Stimulated activated naive CD4-positive, alpha-beta T cell (primary cell): ENCODE measurements at places on chromosomes 3 and 15.

DNA sequence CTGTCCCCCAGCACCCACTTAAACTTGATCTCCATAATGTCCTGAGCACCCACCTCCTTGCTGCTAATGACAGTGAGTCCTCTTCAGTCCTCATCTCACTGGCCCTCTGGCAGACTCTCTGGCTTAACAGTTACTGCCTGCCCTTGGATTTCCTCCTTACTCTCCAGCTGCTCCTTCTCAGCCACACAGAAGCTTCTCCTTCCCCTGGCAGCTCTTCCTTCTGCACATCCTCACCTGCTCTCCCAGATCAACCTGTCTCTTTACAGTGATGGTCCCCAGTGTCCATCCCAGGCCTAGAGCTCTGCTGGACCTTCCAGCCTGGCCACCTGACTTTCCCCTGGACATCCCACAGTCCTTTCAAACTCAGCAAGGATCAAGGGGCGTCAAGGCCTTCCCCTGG lies 47.4 kb upstream of the SMAD3 start:
- DNase-seq, result no peak

DNA sequence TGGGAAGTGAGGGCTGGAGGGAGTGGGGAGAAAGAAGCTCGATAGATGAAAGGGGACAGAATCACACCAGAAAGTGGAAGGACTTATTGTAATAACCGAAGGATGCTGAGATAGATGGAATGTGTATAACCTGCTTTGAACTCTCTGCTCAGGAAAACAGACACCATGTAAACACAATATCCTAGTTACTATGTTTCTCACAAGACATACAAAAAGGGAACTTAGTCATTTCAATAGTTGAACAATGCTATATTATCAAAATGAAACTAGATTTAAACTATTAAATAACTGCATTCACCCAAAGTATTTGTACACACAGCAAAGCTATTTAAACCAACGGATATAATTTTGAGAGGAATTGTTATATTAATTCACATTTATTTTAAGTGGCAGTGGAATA lies 108.3 kb upstream of the GADL1 start:
- DNase-seq, result no peak

GRCh38 chr3:126013751-126014156 lies 44.8 kb downstream of the ROPN1B start:
- DNase-seq, result no peak

GRCh38 chr15:35973029-35973428 lies 427.1 kb upstream of the DPH6 start:
- DNase-seq, result no peak

- DNase-seq, result no peak
These were observed 6.0 kb downstream of the SERP1 start for GRCh38 chr3:150540297-150540696.

- DNase-seq, result no peak
These were observed 206.7 kb upstream of the TBC1D5 start for GRCh38 chr3:17949101-17949500.

GRCh38 chr15:66153549-66154415 lies 99.8 kb downstream of the MEGF11 start:
- no peak for DNase-seq

DNA sequence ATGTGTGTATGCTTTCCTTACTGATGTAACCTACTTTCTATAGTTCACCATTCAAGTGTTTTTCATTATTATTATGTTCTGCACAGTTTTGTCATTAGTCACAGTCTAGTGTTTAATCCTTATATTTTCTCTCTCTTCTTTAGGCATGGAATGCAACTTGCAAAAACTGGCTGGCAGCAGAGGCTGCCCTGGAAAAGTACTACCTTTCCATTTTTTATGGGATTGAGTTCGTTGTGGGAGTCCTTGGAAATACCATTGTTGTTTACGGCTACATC lies 6.9 kb downstream of the SUCNR1 start:
- no peak for DNase-seq

DNA sequence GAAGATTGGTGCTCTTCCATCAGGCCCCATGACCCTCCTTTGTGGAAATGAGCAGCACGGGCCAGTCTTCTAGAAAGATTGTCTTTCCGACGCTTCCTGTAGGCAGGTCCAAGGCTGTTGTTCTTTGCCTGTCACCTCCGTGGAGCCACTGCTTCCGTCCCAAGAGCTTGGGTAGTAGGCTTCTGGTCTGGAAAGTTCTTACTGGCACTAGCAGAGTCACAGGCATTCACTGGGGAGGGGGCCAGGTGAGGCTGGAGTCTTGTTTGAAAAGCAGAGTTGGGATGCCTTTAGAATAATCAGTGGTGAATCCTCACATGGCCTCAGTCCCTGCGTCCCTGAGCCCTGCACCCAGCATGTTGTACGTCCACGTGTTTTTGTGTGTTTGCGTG lies 76.2 kb upstream of the ADPGK start:
- DNase-seq, result no peak

- no peak for DNase-seq
These were observed 56.1 kb downstream of the CACNA2D2 start for GRCh38 chr3:50447290-50447840.

DNA sequence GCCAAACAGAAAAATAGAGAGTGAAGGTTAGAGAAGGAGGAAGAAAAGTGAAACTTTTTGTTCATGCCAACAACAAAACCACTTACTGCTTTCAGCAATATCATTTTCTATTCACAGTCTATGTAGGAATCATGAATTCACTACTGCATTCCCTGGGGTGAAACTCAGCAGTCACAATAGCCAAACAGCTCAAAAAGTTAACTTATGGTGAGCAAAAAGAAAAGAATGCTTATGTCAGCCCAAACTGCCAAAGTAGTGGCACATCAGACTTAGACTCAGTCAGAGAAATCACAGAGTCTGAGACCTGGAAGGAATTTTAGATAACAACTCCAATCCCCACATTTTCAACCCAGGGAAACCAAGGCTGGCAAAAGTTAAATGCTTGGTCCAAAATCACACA lies 238.7 kb upstream of the TMCO5A start:
- no peak for DNase-seq

DNA sequence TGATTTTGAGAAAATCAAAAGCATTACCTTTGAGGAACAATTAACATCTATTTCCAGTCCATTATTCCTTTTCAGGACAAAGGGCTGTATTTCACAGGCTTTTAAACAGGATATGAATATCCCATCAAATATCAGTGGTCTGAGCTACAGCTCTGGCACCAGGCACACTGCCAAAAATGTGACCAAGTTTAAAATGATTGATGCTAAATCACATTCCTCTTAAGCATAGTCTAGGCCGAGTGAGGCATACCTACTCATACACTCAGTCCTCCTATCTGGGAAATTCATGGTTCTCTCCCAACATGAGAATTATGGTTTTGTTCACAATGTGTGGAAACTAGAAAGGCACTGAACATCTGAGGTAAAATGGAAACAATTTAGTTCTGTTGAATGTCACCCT lies 683.5 kb downstream of the TUSC7 start:
- no peak for DNase-seq

DNA sequence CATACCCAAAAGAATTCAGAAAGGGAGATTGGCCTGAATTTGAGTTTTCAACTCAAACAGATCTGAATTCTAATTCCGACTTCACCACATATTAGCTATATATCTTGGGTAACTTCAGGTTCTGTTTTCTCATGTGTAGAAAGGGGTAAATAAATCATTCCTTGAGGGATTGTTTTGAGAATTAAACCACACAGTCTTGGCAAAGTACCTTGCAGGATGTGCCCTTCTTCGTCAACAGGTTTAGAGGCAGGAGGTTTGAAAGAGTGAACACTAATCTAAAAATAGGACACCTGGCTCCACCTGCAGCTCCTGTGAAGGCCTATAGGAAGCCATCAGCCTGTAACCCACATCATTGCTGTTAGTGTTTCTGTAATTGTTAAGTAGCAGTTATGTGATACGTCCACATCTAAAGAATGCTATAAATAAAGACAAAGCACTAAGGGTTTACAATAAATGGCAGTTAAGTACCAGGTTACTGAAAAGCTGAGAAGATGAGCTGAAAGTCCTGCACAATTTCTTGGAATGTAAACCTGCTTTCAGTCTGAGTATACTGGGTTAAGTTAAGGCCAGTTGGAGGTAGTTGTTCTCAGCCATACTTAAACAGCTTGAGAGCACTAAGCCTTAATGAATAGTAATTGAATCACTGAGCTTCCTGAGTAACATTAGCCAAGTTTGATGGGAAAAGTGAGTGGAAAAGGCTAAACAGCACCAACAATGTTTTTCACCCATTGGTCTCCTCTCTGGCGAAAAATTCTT lies 6.0 kb downstream of the CCDC80 start:
- DNase-seq, result no peak

GRCh38 chr3:176795891-176796290 lies 401.4 kb downstream of the TBL1XR1 start:
- no peak for DNase-seq

DNA sequence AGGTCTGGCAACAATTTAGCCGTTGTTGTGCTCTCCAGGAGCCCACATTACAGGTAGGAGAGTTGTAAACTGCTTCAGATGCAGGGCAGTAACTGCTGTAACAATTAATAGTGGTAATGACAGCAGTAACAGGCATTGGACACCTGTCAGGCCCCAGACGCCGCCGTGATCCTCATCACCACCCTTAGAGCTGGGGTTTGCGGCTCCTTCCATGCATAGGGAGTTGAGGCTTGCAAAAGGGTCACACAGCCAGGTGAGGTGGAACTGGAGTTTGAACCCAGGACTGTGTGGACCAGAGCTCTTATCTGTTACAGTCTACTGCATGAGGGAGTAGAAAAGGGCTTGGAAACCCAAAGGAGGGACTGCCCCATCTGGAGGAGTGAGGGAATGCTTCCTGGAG lies 26.8 kb upstream of the NR2C2 start:
- no peak for DNase-seq

- DNase-seq, result no peak
These were observed 36.4 kb downstream of the MECOM start for GRCh38 chr3:169627073-169627472.

GRCh38 chr3:139122221-139122581 lies 77.5 kb upstream of the PRR23C start:
- no peak for DNase-seq

DNA sequence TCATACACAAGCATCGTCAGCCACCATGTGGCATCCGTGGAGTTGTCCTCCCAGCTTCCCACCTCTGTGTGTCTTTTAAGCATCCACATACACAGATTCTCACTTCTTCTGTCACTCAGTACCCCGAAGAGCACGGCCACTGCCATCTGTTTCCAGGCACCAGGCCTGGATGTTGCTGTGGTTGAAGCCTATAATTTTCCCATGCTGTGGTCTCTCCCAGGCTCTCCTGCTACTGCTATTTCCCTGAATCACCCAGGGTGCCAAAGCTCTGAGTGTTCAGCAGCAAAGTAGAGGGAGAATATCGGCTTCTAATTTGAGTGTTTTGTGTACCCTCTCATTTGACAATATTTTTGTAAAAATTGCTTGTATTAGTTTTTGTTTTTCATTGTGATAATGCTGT lies 265.7 kb downstream of the DIPK2A start:
- no peak for DNase-seq

DNA sequence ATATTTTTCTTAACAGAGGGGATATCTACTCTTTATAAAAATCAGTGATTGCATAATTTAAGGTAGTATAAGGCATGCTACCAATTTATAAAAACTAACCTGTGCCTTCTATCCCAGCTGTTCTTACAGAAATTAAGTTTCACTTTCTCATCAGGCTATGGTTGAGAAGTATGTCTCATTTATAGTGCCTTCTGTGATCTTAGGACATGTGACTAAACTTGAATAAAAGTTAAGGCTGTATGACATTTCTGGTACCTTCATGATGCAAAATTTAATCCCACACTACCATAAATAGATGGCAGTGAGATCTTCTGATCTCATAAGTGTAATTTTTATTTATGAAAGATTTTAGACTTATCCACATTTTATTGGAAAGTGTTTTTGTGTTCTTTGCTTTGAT lies 12.6 kb downstream of the TIPARP start:
- no peak for DNase-seq

DNA sequence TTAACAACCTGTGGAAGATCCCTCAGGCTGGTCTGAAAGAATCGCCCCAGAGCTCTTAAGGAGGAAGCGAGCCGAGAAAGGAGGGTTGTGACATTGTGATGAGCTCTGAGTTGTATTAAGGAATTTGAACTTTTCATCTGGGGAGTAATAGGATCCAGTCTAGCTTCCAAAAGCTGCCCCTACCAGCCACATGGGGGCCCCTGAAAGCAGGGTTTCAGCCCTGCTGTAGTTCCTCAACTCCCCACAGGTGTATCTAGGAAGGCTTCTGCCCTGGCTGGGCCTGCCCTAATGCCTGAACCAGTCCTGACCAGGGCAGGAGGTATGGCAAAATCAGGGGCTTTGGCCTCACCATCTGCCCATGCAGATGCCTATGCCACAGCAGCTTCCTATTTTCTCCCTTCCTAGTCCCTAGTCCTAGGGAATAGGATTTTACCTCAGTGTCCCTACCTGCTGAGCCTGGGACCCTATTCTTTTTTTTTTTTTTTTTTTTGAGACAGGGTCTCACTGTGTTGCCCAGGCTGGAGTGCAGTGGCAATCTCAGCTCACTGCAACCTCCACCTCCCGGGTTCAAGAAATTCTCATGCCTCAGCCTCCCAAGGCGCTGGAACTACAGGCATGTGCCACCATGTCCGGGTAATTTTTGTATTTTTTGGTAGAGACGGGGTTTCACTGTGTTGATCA lies 5.0 kb upstream of the AP3S2 start:
- peak; percentile 52 for DNase-seq

DNA sequence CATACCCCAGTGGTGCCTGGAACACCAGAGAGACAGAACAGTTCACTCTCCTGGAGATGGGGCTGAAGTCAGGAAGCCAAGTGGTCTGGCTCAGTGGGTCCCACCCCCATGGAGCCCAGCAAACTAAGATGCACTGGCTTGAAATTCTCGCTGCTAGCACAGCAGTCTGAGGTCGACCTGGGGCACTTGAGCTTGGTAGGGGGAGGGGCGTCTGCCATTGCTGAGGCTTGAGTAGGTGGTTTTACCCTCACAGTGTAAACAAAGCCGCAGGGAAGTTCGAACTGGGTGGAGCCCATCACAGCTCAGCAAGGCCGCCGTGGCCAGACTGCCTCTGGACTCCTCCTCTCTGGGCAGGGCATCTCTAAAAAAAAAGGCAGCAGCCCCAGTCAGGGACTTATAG lies 272.0 kb downstream of the KLF13 start:
- DNase-seq, result no peak

DNA sequence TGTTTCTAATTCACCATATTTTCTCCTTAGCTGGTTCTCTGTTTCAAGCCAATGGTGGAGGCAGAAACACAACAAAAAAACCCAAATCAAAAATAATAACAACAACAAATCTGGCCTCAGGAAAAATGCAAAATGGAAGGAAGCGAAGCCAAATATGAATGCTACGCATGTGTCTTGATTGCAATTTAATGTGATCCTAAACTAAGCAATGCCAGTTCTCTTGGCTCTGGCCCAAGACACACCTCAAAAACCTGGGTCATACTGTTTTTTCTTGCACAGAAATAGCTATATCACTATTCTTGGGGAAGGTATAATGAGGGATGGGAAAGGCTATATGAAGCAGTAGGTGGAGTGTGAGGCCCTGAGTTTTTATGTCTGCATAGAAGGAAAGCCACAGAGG lies 724.7 kb downstream of the AGBL1 start:
- no peak for DNase-seq

GRCh38 chr15:78204351-78205309 lies 29.7 kb downstream of the ACSBG1 start:
- no peak for DNase-seq

DNA sequence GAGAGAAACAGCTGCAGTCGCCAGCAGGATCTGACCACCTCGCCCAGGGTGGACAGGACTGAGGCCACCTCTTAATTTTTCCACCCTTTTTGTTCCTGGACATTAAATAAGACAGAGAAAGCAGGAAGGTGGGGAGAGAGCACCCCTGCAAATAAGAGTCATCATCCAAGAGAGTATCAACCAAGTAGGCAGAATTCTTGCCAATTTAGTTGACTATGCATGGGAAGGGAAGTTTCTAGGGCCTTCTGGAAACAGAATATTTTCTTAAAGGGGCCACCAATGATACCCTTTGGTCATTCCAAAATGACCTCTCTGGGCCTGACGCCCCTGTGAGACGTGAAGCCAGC lies 136.2 kb downstream of the TJP1 start:
- DNase-seq, result no peak
